Hematopoietic multipotent progenitor cell treated with erythropoietin and hydrocortisone succinate and interleukin-3 and kit ligand, for 8 days (in vitro differentiated cells): ENCODE measurements at places on chromosomes 4 and X.

- DNase-seq: peak; percentile 12
Measured at GRCh38 chrX:129781134-129781672, 1.5 kb downstream of the SASH3 start.

- peak; percentile 58 for DNase-seq
Measured at GRCh38 chrX:51802917-51803688, 59.9 kb downstream of the GSPT2 start.

GRCh38 chrX:21764008-21764407 is 6.1 kb upstream of the SMPX start:
- DNase-seq: no peak

DNA sequence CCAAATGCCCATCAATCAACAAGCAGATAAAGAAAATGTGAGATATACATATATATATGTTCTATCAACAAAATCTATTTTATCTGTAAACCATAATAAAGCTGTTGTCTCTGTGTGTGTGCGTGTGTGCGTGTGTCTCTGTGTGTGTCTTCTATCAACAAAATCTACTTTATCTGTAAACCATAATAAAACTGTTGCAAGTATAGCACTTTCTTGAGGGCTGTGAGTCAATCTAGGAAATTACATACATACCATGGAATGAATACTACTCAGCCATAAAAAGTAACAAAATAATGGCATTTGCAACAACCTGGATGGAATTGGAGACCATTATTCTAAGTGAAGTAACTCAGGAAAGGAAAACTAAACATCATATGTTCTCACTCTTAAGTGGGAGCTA is 12.5 kb upstream of the PLK4 start:
- no peak for DNase-seq

GRCh38 chrX:109089359-109089758 is 353.0 kb upstream of the IRS4 start:
- no peak for DNase-seq

DNA sequence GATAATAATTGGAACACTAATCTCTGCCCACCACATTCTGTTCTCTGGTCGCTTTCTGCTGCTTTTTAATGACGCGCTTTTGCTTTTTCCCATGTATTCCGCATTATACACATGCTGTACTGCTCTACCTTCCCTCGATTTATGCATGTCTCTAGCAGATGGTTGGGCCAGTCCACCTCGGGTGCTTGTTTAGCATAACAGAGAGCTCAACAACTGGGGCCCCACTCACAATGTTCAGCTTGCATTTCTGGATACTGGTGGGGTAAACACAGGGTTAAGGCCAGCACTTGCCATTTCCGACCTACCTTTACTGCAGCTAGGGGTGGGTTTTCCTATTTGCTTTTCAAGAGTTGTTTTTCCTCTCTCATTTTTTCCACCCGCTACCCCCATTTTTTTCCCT is 255.8 kb downstream of the SOX3 start:
- no peak for DNase-seq

DNA sequence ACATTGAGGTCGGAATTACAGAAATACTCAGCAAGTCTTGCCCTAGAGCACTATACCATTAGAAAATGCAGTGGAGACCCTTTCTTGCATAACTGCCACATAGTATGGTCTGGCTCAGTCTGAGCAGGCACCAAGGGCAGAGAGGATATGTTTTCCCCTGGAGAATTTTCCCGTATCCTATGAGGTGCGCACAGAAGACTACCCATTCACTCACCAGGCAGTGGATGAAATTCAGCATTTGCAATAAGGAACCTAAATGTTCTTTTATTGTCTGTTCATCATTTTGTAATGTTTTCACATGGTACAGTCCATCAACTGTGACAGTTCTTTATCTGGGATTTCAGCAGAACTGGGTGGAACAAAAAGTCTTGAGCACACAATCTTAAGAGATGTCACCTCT is 15.5 kb downstream of the JADE3 start:
- no peak for DNase-seq

DNA sequence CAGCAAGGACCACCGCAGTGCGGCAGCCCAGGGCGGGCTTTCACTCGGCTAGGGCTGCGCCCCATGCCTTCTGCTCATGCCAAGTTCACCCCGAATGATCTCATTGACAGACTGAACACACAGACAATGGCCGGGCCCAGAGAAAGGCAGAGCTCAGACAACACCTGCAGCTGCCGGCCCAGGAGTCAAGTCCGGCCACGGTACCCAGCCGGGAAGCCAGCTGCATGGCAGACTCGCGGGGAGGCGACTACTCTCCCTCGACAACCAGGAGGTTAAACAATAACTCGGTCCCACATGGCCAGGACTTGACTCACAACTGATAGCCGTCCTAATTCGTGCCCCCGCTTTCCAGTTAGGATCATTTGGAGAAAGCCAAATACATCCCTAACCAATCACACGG is 50.4 kb downstream of the ABLIM2 start:
- DNase-seq: no peak

DNA sequence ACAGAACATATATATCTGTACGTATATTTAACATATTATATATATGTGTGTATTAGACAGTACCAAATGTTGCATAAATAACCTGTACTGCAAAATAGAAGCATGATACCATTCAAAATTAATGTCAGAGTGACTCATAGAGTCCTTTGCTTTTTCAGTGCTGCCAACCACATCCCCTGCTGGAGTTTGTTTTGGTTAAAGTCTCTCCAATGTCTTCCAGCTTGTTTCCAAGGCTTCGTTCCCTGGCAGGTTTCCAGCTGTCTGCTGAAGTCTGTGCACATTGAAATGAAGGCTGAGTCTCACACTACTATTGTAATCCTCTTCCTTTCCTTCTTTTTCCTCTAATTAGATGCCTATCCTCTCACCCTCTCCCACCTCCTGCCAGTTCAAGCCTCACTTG is 14.9 kb downstream of the NRK start:
- DNase-seq: no peak

- no peak for DNase-seq
Measured at GRCh38 chrX:109843963-109844751, 111.1 kb upstream of the ACSL4 start.

DNA sequence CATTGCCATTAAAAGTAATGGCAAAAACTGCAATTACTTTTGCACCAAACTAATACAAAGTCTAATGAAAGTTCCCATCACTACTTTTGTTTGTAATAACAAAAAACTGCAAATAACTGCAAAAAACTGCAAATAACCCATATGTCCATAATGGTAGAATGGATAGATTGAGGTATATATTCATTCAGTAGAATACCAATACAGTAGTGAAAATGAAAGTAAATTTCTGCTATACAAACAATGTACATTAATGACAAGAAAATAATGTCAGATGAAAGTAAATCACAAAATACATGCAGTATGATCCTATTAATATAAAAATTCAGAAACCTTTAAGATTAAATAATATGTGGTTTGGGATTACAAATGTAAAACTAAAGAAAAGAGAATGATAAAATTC is 41.3 kb upstream of the CEP135 start:
- DNase-seq: no peak

- DNase-seq: peak; percentile 91
Measured at GRCh38 chr4:6986781-6987587, 56.2 kb upstream of the TADA2B start.

- no peak for DNase-seq
Measured at GRCh38 chr4:145279122-145279960, 99.0 kb upstream of the OTUD4 start.

GRCh38 chr4:79904331-79904730 is 168.7 kb downstream of the ANTXR2 start:
- no peak for DNase-seq

GRCh38 chr4:184165291-184165690 is 52.4 kb downstream of the ENPP6 start:
- no peak for DNase-seq

DNA sequence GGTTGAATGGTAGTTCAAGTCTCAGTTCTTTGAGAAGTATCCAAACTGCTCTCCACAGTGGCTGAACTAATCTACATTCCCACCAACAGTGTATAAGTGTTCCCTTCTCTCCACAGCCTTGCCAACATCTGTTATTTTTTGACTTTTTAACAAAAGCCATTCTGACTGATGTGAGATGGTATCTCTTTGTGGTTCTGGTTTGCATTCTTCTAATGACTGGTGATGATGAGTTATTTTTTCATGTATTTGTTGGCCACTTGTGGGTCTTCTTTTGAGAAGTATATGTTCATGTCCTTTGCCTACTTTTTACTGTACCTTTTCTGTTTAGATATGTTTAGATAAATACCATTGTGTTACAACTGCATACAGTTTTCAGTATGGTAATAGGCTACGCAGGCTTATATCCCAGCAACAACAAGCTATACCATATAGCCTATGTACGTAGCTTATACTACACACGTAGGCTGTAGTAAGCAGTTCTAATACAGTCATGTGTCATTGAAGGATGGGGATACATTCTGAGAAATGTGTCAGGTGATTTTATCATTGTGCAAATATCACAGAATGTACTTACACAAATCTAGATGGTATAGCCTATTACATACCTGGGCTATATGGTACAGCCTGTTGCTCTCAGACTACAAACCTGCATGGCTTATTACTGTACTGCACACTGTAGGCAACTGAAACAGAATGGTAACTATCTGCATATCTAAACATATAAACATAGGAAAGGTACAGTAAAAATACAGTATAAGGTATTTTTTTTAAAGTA is 28.1 kb downstream of the KLHL8 start:
- DNase-seq: no peak

GRCh38 chr4:147583876-147584275 is 33.3 kb upstream of the TMEM184C start:
- no peak for DNase-seq

DNA sequence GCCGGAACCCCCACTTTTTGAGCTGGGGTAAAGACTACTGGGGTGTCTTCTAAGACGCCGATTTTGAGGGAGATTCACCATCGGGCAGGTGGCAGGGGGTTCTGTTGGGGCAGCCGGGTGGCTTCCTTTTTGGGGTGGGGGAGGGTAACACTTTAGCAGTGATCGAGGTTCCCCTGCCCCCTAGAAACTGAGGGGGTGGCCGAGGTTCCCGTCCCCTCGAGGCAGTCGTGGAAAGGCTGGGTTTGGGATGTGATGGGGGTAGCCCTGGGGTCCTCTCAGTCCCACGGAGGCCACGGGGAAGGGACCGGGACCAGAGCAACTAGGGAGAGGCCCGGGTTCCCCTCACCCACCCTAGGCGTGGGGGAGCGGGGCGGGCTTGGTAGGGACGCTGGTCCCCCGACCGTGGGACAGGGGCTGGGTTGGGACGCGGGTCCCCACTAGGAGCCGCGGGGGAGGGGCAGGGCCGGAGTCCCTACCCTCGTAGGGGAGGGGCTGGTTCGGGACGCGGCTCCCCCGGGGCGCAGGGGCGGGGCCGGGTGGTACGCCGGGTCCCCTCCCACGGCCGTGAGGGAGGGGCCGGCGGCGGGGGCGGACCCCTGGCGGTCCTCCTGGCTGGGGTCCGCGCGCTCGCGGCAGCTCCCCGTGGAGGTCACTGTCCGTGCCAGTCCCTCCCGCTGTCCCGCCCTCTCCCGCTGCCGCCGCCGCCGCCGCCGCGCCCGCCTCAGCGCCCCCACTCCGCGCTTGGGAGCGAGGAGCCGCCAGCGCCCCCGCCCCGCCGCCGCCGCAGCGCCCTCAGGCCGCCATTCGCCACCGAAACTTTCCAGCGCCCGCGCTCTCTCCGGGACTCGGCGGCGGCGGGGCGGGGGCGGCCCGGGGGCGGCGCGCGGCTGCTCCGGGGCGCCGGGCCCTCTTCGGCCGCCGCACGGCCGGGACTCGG is at the start of gene TBL1X:
TSS of gene TBL1X (plus strand) at position 624 of the 937 bp plus-strand sequence. CDS start 188,529 bp downstream, outside the sequence.
- peak; percentile 41 for DNase-seq

GRCh38 chr4:37601531-37601930 is 84.6 kb downstream of the RELL1 start:
- DNase-seq: peak; percentile 21

- DNase-seq: peak; percentile 35
Measured at GRCh38 chr4:155667568-155668511, 1.2 kb downstream of the GUCY1A1 start.

GRCh38 chr4:143515905-143516304 is 2.4 kb downstream of the SMARCA5 start:
- DNase-seq: no peak

GRCh38 chr4:183507925-183508696 is 3.3 kb downstream of the ING2 start:
- DNase-seq: peak; percentile 80

DNA sequence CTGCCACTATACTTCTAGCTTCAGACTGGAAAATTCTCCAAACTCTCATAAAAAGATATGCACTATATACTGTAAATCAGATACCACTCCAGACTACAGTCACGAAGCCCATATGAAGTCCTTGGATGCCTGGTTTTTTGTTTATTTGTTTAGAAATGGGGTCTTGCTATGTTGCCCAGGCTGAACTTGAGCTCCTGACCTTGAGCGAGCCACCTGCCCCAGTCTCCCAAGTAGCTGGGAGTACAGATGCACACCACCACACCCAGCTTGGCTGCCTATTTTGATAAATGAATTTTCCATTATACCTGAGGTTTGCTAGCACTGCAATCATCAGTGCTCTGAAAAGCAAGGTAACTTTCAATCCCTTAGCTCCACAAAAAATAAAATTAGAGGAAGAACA is 53.1 kb downstream of the ELF2 start:
- no peak for DNase-seq

DNA sequence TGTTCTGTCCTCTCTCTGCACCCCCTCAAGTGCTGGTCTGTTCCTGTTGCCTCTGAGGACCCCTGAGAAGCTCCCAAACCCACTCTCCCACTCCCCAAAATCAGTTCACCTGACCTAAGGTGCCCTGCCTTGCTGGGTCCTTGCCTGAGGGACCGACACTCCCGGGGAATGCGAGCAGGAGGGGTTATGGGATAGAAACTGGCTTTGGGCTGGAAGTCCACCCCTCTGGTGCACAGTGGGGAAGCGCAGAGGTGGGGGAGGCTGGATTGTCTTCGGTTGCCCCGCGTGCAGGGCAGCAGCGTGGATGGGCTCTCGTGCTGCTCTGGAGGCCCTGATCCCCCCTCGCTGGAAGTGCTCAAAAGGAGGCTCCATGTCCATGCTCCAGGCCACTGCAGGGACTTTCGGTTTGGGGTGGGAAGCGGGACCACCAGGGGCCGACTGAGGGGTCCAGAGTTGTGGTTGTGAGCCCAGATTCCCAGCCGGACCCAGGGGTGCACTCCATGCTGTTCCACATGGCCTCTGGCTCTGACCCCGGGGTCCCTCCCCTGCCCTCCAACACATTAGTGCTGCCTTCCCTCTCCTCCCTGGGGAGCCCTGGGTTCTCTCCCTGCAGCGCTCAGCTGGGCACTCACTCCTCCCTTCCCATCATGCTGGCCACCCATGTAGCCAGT is 7.6 kb downstream of the SORCS2 start:
- DNase-seq: no peak

GRCh38 chr4:6228158-6229067 is 28.1 kb upstream of the JAKMIP1 start:
- DNase-seq: no peak

GRCh38 chrX:136810493-136810892 is 29.8 kb upstream of the ARHGEF6 start:
- DNase-seq: peak; percentile 74

DNA sequence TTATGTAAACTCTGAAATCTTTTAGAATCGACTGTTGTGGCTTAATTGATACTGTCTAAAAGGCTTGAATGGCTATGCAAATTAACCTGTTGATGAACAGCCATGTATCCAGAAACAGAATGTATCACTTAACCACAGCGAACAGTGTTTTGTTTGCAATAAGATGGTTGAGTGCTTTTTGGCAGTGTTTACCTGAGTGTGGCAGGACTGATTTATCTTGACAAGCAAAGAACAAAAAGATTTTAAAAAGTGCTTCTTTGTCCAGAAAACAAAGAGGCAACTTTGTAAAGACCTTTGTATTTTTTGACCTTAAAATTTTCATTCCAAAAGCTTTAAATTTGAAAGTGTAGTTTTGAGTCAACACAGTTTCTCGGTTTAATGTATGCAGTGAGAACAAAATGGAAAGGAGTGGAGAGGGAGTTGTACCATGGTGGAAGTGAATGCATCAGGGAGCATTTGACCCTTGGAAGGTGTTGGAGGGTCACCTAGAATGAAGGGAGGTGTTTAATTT is 18.0 kb downstream of the ARHGAP10 start:
- DNase-seq: no peak
